Pulmonary artery endothelial cell (primary cell): ENCODE measurements at places on chromosomes 2 and 18.

- no peak for DNase-seq
These were observed at the start of gene CASP8 for GRCh38 chr2:201260302-201260800. Gene CASP8 (plus strand): TSS chr2:201260536. CDS start chr2:201266487, 5,951 bp downstream.

- no peak for DNase-seq
These were observed 41.9 kb downstream of the TRAPPC8 start for GRCh38 chr18:31901063-31901462.

- DNase-seq: no peak
These were observed 67.5 kb downstream of the MYOM1 start for GRCh38 chr18:3152294-3152693.

GRCh38 chr2:223774193-223774592 is 63.2 kb downstream of the AP1S3 start:
- no peak for DNase-seq
